ENCODE measurements at places on chromosomes 2 and 18.

- DNase-seq = no peak
These were observed 55.1 kb upstream of the MAP4K3 start for GRCh38 chr2:39492095-39492590.

GRCh38 chr2:74835831-74836674 lies 2.1 kb downstream of the HK2 start:
- DNase-seq = no peak

DNA sequence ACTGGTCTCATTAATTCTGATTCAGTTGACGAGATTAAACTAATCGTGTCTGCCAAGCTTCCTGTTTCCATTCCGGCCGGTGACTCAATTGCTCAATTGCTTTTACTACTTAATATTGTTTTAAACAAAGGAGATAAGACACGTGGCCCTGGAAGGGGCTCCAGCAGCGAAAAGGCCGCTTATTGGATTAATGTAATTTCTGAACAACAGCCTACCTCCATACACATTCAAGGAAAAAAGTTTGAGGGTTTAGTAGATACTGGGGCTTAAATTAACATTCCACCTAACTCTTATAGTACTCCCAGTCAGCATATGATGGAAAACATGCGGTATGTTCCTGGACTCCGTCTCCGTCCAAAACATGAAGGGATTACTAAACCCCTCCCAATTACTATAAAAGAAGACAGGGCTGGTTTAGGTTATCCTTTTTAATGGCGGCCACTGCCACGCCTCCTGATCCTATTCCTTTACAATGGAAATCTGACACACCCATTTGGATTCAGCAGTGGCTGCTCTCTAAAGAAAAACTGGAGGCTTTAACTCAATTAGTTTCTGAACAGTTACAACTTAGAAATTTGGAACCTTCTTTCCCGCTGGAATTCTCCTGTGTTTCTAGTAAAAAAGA lies 27.1 kb downstream of the VPS54 start:
- DNase-seq = no peak

- DNase-seq = no peak
These were observed 902.8 kb downstream of the EPHA4 start for GRCh38 chr2:220669324-220669723.

GRCh38 chr18:78323453-78324197 lies 656.0 kb upstream of the SALL3 start:
- DNase-seq = no peak

- DNase-seq = no peak
These were observed 67.1 kb downstream of the MGAT5 start for GRCh38 chr2:134320930-134321329.

DNA sequence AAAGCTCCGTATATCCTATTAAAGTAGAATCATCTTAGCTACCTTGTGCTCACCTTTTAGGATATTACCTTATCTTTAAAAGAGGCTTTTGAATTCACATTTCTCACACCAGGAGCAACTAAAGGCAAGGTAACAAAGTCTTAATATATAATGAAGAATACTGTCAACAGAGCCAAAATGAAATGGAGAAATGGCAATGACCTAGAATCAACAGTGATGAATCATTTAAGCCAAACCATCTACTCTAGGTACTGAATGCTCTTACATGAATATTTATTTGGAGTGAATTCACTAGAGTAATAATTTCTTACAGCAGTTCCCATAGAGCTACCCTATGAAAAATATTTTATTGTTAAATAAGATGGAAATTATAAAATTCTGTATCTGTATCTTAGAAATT lies 421.0 kb downstream of the RND3 start:
- DNase-seq = no peak

- no peak for DNase-seq
These were observed 962.3 kb upstream of the NRXN1 start for GRCh38 chr2:51994123-51994763.

DNA sequence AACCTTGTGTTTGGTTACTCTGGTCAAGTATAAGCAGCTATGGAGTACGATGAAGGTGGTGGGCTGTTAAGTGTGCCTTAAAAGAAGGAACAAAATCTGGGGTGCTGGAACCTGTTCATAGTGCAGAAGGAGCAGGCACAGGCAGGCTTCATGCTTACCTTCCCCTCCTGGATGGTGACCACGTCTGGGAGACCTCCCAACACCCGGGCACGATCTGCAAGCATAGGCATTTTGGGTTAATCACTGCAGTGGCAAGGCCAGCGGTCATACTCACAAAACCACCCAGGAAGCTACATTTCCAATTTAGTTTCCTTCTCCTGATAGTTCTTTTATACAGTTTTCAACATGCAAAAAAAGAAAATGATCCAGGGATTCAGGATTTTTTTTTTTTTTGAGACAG lies 58.7 kb upstream of the LPIN2 start:
- no peak for DNase-seq

DNA sequence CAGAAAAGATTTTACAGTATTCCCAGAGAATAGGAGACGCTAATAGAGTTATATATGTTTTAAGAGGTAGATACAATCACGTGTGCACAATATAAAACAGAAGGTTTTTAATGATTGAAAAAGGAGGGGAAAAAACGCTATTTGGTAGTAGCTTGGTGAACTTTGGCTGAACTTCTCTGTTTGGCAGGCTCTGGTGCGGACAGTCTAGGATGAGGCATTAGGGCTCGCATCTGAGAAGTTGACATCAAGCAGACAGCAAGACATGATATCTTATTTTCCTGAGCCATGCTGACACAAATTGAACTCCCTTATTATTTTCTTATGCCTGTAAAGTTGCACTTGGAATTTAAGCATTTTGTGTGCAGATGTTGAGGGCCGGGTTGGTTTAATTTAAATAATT lies 176.6 kb downstream of the EN1 start:
- DNase-seq = no peak

DNA sequence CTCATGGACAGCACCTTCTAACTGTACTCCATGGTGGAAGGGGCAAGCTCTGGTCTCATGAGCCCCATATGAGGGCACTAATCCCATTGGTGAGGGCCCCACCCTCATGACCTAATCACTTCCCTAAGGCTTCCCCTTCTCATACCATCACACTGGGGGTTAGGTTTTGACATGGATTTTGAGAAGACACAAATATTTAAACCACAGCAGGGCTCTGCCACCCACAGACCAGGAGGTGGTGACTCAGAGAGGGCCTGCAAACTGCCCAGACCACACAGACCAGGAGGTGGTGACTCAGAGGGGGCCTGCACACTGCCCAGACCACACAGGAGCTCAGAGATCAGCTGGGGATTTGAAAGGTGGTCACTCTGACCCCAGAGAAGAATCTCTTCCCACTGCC lies 222.0 kb downstream of the KLHL29 start:
- DNase-seq = no peak

DNA sequence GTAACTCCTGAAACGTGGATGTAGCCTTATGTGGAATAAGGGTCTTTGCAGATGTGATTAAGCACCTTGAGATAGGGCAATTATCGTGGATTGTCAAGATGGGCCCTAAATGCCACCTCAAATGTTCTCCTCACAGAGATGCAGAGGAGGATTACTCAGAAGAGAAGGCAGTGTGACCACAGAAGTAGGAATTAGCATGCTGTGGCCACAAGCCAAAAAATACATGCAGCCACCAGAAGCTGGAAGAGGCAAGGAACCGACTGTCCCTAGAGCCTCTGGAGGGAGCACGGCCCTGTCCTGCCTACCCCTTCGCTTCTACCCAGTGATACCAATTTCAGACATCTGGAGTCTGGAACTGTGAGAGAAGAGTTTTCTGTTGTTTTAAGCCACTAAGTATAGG lies 47.3 kb upstream of the MGAT5 start:
- no peak for DNase-seq

DNA sequence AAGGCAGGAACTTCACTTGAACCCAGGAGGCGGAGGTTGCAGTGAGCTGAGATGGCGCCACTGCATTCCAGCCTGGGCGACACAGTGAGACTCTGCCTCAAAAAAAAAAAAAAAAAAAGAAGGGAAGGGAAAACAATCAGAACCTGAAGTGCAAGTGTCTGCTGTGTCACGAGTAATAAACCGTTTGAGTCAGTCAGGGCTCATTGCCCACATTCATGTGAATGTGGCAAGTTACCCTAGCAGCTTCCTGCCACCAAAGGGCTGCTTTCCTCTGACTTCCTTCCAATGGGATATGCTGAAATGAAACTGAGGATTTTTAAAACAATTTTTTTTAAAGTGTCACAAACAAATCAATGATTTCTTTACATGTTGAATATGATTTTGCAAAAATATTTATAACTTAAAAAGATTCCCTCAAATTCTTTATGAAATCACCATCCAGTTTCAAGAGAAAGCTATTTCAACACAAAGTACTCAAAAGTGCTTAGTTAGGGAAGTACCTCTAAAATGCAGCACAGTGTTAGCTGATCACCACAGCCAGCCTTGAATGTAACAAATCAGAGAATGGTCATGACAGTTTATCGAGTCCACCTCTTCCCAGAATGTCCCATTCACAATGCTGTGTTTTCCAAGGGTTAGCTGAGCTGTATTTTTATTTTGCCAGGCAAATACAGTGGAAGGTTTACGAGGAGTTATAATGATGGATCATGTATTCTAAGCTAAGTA lies 36.4 kb downstream of the WDSUB1 start:
- DNase-seq = peak; percentile 68
